ENCODE measurements at places on chromosomes 3 and 15.

- DNase-seq, result no peak
Observed at GRCh38 chr3:43638594-43639447, 17.0 kb upstream of the ANO10 start.

GRCh38 chr3:74442683-74443082 is 171.8 kb downstream of the CNTN3 start:
- DNase-seq, result no peak

DNA sequence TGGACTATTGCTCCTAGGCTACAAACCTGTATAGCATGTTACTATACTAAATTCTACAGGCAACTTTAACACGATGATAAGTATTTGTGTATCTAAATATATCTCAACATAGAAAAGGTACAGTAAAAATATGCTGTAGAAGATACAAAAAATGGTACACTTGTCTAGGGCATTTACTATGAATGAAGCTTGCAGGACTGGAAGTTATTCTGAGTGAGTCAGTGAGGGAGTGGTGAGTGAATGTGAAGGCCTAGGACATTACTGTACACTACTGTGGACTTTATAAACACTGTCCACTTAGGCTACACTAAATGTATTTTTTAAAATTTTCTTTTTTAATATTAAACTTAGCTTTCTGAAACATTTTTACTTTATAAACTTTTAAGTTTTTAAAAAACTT is 140.5 kb upstream of the SGO1 start:
- DNase-seq, result no peak

DNA sequence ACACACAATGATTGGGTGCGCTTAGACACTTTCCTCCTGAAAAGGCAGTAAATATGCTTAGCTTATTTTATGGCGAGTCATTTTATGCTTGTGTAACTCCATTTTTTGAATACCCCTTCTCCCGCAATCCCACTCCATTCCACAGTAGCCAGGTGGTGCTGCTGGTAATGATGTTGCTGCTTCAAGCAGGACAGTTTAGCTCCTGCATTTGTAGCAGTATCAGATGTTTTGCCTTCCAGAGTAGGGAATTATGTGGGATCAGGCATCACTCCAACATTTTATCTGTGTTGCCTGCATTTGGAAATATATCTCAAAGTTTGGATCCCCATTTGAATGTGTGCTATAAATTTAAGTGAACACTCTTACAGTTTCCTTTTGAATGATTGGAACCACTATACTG is 302.1 kb upstream of the SGO1 start:
- DNase-seq, result no peak

DNA sequence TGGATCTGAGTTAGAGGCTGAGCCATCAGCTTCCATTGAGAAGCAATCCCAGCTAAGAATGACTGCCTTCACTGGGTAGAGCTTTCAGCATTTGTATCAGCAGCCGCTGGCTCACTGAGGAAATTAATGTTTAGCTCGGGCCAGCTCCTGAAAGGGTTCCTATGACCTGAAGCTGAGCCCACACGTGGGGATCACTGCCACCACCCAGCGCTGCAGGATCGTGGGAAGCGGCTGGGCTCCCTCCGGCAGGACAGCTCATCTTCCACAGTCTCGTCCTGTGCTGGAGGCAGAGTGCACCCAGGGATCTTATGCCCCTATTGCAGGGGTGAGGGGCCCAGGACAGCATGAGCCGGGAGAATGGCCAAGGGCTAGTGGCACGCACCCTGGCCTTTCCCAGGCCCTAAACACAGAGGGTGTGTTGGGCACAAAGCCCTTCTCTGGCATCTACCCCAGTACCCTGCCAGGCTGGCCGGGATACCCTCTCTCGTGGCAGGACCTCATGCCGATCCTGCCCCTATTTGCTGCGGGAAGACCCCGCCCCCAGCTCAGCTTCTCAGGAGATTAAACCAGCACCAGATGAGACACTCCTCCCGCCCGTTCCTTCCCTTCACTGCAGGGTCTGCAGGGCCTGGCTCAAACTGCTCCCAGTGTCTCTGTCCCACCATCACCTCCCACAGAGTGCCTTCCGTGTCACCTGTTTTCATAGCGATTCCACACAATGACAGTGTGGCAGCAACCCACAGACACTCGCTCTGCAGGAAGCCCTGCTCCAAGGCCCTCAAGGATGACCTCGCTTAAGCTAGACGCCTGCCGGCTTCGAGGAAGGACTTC is 28.5 kb downstream of the KLHL25 start:
- DNase-seq, result peak; percentile 47

DNA sequence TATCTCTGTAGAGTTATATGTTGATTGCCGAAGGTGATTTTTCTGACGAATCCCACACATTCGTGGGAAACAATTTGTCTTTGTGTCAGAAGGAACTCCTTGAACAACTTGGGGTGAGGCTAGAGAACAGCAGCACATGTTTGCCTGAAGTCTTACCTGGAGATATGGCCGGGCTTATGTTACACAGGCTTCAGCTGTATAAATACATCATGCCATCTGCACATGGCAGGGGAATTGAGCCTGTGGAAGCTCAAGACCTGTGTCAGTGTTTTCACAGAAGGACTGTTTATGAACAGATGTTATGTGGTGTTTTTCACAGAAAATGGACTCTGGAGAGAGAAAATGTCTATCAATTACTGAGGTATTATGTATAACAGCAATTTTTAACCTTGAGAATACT is 203.6 kb upstream of the MDFIC2 start:
- no peak for DNase-seq

GRCh38 chr3:36964817-36965216 is 20.0 kb upstream of the TRANK1 start:
- DNase-seq, result no peak

DNA sequence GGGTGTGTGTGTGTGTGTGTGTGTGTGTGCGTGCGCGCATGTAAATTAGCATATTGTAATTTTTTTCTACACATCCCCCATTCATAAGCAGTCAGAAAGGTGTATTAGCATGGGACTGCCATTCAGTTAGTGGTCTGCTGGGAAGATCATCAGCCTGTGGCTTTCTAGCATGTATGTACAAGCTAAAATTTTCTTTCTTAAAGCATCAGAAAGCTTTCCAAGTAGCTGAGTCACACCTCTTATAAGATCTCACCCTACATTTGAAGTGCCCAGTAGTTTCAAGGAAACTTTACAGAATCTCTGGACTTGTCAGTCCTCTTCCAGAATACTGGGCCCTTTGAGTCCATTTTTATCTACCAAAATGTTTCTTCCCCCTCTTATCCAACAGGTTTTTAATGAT is 411.4 kb upstream of the TPRG1 start:
- no peak for DNase-seq

GRCh38 chr3:31981206-31982181 is at the start of the genes OSBPL10 and ZNF860:
Gene OSBPL10, minus strand, starts transcription at chr3:31981262. Its CDS starts 83 bp downstream, at chr3:31981179.
Gene ZNF860, plus strand, starts transcription at chr3:31981750. Its CDS starts 7,330 bp downstream, at chr3:31989080.
- peak; percentile 27 for DNase-seq

DNA sequence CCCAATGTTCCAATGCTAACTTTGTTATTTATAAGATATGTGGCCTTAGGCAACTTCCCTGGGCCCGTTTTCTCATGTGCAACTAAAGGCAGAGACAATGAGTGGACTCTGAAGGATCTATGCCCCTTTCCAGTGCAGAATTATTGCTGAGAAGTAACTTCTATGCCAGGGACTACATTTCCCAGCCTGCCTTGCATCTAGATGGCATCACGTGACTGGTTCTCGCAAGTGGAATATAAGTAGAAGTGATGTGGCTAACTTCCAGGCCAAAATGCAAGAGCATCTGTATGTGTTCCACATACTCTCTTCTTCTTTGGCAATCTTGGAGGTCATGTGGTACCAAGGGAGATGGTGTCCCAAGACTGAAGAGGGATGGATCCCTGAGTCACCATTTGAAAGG is 674.4 kb downstream of the NTRK3 start:
- no peak for DNase-seq

DNA sequence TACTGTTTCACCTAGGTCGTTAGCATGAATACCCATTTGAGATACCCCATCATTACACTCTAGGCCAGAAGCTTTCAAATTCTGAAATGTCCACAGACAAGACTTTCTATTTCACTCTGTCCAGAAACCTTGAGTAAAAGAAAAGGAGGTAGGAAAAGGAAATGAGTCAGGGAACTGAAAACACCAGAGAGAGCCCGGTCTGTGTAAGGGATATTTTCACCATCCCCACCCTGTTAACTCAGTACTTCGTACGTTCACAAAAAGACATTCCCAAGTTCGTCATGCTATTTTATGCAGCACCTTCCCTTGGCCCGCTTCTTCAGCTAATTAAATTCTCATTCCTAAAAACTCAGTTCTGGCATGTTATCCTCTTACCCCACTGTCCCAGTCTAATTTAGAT is 89.4 kb upstream of the SOX2 start:
- DNase-seq, result no peak

DNA sequence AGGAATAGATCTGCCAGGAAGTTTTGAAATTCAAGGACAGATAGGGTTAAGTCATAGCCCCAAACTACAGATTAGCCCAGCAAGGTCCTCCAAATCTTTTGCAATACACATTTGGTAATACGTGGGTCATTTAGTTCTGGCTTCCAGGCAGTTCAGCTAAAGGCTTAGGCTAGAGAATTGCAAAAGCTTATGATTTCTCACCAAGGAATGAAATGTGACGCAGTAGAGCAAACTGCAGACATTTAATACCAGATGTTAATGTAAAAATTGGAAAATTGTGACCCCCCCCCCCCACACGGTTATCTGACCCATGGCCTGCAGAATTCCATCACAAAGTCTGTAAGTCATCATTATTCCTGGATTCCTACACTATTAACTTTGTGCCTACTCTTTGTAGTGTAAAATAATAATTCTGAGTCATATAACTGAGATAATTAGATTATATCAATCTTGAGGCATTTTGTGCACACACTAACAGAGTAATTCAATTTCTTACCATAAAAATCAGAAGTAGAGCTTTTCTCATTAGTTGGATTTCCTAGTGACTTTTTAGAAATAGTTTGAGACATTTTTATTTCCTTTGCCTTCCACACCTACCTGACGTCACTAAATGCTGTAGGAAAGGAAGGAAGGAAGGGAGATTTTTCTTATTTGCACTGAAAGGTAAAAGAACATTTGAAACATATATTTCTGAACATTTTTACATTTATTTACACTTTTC is 235.2 kb downstream of the DTWD1 start:
- DNase-seq, result no peak

- no peak for DNase-seq
Observed at GRCh38 chr3:18199757-18200156, 225.4 kb downstream of the SATB1 start.

GRCh38 chr15:25192651-25193050 is 237.9 kb downstream of the SNRPN start:
- DNase-seq, result no peak

DNA sequence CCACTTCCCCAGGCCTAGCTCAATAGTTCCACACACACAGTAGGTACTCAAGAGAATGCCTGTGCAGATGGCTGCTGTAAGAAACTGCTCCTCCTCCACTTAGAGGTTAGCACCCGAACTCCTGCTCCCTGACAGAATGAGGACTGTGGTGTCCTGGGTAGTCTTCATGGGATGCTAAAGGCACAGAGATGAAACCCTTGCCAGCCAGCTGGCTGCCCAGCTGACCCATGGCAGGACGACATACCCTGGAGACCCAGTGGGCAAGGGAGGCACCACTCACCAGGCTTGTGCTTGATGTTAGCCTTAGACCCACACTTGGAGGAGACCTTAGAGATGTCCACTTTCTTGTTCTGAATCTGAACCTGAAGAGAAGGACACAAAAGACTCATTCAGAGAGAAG is 54.2 kb downstream of the DHX30 start:
- DNase-seq, result no peak

DNA sequence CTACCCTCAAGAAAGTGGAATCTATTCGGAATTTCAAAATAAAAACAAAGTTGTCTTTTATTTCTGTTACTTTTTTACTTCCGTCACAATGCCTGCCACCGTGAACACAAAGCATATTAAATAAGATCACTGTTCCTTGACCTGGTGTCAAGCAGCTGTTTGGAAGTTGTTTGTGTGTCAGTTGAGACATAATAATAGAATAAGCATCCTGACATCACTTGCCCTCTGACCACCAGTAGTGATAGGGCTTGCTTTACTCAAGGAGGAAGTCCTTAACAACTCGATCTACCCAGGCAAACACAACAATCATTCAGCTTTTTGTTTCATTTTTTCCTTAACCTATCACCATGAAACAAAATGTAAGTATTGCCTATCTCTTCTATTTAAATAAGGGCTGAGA is 454.4 kb upstream of the RASGRP1 start:
- no peak for DNase-seq

DNA sequence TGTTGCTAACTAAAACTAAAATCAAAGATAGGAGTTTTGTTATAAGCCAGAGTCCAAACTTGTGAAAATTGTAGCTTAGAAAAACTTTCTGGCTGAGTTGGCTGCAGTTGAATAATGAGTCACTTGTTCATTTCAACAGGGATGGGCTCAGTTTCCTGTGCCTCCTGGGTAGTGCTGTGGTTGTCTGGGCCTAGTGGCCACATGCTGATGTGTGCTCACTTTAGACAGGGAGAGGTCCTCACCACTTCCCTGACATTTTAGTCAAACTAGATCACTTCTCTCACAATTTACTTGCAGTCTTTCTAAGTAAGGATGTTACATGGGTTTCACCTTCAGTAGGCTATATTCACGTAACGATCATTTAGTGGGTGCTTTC is 6.3 kb upstream of the UBE2Q2 start:
- no peak for DNase-seq

DNA sequence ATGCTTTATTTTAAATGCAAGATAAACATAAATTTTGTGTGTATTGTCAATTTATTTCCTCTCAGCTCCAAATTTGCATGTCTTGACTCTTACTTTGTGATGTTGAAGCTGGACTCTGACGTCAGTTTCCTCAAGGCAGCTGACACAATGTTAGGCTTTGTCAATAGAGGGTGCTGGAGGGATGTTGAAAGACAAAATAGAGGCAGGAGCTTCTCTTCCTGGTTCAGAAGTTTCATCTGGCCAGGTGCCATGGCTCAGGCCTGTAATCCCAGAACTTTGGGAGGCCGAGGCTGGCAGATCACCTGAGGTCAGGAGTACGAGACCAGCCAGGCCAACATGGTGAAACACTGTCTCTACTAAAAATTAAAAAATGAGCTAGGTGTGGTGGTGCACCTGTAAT is 408.6 kb downstream of the GBE1 start:
- no peak for DNase-seq

DNA sequence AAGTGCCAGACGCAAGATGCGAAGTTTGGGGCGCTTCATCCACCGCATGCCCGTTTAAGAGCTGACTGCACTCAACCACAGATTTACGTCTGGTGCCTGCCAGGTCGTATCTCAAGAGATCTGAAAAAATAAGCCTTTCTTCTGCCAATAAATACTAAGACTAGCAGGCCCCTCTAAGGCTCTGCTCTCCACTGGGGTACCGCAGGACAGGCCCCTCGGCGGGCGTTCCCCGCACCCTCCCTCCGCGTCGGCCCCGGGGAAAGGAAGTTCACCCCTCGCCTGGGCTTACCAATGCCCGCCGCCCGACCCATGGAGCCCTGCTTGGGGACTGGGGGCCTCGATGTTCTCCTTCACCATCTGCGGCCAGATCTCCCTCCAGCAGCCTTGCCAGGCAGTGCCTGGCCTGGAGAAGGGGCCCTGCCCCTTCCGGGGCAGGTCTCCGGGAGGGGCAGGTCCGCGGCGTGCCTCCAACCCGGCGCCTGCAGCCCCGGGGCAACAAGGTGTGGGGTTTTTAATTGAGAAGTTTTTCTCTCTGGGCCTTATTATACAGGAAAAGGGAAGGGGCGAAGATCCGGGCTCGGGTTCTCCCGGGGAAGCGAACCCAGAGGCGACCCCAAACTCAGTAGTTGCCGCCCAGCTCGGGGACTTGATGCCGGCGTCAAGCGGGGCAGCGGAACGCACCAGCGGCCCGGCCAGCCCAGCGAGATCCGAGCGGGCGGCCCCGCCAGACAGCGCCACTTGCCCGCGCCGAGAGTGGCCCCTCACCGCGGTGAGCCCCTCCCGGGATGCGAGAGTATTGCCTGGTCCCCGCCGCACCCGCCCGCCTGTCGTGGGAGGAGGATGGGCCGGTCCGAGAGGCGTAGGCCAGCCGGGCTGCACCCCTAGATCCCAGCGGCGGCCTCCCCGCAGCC is 735 bp downstream of the GOLGA8B start:
- peak; percentile 51 for DNase-seq
